ENCODE measurements at places on chromosomes 7 and 10.

GRCh38 chr7:93146472-93147141, 1.6 kb downstream of the SAMD9L start:
- no peak for DNase-seq

DNA sequence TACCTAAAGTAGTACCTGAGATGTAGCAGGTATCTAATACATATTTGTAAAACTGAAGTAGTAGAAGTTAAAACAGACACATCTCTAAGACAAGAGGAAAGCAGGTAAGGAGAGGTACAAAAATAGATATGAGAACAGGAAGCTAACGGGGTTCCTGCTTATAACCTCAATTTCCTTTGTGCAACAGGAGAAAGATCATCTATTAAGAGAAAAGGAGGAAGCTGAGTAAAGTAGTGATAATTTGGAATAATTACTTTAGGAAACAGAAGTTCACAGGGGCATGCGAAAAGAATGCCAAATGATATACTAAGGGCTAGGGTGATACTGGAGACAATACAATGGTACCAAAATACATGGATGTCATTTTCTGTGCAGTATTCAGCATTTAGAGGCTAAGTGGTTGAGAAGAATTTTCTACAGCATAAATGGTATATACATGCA, 108.7 kb downstream of the NRBF2 start:
- no peak for DNase-seq

DNA sequence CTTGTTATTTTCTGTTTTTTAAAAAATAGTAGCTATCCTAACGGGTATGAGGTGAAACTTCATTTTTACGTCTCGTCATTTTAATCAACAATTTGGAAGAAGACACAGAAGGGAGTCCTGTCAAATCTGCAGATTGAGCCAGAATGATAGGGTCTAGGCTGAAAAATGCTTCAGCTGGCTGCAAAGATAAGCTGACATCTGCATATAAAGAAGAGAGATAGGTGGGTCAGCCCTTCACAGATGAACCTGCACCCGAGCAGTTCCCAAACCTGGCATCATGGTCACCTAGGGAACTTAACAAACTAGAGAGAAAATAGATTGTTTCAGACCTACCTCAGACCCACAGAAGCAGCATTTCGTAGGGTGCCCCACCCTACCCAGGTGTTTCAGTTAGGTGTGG, 35.2 kb upstream of the BMPR1A start:
- DNase-seq = no peak

GRCh38 chr10:17562614-17563013, 54.6 kb downstream of the HACD1 start:
- no peak for DNase-seq

DNA sequence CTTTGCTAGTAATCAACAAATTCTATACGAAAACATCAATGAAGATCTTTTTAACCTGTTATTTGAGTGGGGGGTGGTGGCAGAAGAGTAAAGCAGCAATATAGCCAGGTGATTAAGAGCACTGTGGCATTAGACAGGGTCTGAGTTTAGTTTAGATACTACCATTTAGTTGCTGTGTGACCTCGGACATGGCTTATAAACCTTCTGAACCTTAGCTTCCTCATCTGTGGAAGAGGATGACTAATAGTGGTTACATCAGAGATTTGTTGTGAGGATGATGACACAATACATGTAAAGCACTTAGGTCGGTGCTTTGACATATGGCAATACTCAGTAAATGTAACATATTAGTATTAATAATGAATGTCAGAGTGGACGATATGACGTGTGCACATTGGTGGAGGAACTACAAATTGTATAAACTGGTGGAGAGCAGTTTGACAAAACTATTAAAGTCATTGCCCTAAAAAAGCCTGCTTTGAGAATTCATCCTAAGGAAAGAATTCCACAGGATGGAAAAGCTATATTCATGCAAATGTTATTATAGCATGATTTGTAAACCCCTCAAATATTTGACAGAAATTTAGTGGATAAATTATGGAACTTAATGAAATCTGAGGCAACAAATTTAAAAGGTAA, 24.3 kb downstream of the SPAG6 start:
- no peak for DNase-seq

GRCh38 chr7:35465791-35466336, 212.0 kb upstream of the TBX20 start:
- DNase-seq = no peak

GRCh38 chr7:92422926-92423325, 24.4 kb upstream of the GATAD1 start:
- no peak for DNase-seq

GRCh38 chr7:138495485-138495884, 35.4 kb downstream of the TRIM24 start:
- no peak for DNase-seq

GRCh38 chr7:74033372-74034311, 5.7 kb downstream of the ELN start:
- no peak for DNase-seq

DNA sequence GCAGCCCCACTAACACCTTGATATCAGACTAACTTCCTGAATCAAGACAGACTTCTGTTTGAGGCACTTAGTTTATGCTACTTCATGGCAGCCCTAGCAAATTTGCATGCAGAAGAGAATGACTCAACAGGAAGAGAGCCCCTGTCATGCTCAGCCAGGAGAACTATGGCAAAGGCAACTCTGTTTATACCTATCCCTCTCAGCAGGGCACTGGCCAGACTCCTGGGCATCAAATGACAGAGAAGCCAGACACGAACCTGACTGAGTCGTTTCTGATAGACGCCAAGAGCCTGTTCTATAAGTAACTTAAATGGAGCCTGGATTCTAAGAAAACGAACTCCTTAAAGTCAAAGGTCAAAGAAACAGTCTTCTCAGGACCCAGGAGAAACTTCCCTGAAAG, 50.9 kb upstream of the UNC5B start:
- DNase-seq = no peak

- DNase-seq = no peak
Observed at GRCh38 chr7:99188221-99188620, 19.7 kb downstream of the KPNA7 start.

DNA sequence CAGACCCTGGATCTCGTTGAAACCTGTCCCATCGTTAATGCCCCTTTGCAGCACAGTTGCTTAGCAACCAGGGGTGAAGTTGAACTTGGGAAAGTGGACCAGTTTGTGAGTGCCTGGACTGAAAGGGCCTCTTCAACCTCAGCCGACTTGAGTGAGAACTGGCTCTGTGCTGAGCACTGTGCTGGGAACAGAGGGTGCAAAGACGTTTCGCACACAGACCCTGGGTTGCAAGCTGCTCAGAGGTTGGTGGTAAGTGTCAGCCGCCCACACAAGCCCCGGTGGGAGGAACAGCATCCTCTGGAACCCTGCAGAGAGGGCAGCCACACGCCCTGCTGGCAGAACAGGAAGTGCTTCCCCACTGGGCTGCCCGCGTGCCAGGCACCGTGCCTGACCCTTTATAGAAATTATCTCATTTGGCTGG, 89.2 kb downstream of the CARD11 start:
- DNase-seq = no peak

DNA sequence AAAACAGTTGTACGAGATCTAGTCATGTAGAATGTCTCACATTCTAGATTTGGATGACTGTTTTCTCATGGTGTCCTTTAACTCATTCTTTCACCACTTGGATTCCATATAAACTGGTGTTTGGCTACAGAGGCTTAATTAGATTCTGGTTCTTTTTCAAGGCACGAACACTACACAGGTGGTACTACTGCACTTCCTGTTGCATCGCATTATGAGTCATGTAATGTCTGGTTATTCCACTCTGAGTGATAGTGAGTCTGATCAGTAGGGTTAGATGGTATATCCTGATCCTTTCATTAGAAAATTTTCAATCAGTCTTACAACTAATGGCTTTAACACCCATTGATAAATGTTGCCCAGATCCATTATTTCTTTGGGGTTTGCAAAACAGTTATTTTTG, 11.2 kb upstream of the AKAP9 start:
- DNase-seq = no peak

- no peak for DNase-seq
Observed at GRCh38 chr7:75716992-75717626, 21.6 kb downstream of the HIP1 start.

DNA sequence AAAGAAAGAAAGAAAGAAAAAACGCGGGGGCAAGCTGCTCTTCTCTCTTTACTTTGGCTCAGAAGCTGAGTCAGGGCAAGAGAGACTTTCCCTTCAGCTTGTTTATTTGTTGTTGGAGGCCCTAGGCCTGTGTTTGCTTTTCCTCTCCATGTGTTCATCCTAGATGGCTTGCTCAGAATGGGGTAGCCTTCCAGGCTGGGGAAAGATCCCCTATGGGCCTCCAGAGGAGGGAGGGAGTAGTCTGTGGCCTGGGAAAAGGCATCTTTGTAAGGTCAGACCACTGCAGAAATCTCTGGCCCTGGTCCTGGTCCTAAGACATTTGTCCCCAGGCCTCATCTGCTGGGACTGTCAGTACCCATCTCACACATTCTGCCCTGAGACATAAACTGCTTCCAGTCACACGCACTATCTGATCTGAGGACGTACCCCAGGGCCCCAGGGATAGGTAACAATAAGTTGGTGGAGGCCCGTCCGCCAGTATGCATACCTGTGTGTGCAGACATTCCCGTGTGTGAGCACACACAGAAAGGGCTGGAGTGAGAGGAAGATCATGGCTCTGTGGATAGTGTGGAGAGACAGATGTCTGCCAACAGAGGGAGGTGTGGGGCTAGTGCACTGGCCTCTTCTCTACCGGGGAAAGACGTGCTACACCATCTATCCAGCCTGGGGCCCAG, 4.9 kb upstream of the SCD start:
- no peak for DNase-seq

DNA sequence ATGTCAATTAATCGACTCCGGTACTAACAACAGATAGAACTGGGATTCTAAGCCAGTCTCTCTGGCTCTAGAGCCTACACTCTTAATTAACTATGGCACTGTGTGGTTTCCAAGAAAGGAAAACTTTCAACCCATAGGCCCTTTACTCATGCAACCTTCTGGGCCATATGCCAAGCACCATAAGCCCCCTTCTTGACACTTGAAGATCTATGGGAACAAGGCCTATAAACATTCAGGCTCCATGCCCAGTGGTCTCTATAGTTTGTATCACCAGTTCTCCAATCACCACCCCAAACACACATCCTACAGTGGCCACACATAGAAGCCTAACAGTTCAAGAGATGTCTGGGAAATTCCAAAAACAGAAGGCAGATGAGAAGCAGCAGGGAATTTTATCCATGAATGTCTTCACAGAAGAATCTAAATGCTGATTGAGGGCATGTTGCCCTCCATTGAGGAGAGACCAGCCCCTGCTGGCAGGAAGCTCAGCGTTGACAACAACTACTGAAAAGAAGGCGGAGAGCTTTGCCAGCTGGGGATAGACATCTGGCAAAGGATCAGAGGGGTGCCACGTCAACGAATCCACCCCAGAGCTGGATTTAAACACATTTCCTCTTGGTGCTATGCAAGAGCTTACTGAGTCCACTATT, 64.4 kb downstream of the GRM3 start:
- DNase-seq = no peak
